CD4-positive, alpha-beta T cell treated with Interleukin-15 for 1 hour (primary cell): ENCODE measurements at places on chromosomes 5 and 9.

- no peak for DNase-seq
Observed at GRCh38 chr5:116887104-116887503, 312.5 kb upstream of the SEMA6A start.

DNA sequence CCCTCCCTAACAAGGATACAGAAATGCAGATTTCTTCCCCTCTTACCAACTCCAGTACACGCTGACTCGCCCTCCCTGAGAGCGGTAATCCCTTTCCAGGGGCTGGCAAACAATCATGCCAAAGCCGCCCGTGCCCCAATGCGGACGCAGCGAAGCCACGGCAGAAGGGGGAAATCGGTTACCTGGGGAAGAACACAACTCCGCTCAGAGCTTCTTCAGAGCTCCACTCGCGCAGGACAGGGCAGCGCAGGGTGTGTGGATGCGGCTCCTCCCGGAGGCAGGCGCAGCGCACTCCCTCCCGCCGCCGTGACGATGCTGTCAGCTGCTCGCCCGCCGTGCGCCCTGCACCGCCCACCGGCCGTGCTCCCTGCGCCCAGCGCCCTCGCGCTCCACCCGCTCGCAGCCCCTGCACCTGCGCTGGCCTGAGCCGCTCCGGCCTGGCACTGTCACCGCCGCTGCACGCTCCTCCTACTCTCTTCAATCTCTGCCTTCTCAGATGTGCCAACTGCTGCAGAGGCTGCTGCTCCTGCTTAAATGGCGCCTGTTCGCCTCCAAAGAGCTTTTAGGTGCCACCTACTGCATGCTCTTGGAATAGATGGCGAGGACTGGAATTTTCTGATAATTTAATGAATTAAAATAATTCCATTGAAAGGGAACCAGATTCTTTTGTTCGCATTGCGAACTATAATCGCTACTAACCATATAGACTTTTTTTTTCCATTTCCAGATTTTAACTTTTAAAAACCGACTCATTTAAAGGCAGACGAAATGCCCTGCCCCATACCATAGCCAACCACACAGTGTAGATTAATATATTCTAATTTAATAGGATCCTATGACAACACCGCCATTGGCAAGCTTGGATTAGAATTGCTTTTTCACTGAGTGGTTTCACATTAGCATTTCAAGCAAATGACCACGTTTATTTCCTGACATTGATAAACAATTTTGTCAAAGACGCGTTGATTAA is at the start of gene DIRAS2:
Gene DIRAS2 (minus strand): TSS at position 255 of the 970 bp plus-strand sequence. CDS start 28,997 bp downstream, outside the sequence.
- DNase-seq, result no peak

DNA sequence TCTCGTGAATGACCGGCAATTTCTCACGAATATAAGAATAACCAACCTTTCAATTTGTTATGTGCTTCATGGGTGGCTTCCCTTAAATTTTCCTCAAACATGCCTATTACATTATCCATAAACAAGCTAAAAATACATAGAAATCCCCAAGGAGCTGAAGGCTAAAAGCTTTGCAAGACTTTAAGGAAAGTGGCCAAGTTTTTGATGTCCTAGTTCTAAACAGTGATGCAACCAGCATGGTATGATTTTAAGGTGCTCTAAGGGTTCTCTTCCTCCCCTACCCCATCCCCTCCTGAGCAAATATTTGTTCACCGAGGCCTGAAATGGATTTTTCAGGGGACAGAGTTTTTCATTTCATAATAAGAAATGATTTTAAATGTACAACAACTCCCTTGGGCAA is 79.8 kb downstream of the RGS7BP start:
- no peak for DNase-seq

DNA sequence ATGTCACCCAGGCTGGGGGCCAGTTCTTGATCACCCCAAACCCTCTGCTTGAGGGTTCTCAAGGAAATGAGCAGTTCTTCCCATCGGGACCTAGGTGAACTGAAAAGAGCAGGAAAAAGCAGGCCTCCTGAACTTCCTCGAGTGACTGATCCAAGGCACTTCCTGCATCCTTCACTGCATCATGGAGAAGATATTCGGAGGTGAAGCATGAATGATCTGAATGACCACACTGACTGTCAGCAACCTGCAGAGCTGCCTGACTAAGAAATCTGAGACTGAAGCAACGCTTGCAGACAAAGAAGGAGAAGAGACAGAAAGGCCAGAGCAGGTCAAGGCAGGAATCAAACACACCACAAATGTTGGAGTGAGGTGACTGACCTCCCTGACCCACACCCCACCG is 420.2 kb downstream of the AGTPBP1 start:
- no peak for DNase-seq

DNA sequence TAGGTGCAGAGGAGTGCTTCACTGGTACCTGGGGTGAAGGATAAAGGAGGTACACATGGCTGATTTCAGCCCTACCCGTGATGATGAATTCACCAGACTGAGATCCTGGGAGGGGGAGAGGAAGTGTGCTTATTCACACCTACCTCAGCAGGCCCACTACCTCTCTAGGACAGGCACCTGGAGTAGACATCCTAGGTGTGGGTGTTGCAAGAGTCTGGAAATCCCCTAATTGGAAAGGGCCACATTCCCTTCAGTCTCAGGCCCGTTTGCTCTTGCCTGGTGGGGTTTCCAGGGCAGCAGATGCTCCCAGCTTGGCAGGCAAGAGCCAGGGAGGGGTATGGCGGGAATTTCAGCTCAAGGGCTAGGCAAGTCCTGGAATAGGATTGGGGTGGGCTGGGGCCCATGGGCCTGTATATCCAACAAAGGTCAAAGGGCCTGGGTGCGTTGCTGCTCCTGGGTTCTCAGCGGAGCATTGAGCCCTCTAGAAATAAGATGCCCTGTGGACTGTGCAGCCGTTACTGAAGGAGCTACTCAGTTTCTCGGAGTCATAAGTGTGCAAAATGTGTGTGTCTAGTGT is 5.8 kb upstream of the CCL21 start:
- DNase-seq, result no peak

DNA sequence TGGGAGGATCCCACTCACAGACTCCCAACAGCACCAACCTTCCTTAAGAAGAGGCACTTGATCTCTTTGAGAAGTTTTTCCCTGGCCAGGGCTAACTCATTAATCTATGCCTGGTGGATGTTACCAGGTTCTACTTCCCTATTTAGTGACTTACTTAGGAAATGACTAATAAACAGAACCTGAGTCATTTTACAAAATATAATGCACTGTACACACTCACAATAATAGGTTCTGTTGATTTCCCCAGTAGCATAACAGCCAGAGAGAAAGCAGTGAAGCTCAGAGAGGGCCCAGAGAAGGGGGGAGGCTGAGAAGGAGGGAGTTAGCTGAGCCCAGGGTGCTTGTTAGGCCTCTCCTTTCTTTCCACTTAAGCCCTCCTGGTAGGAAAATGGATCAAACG is 27.1 kb downstream of the FRMD3 start:
- no peak for DNase-seq

DNA sequence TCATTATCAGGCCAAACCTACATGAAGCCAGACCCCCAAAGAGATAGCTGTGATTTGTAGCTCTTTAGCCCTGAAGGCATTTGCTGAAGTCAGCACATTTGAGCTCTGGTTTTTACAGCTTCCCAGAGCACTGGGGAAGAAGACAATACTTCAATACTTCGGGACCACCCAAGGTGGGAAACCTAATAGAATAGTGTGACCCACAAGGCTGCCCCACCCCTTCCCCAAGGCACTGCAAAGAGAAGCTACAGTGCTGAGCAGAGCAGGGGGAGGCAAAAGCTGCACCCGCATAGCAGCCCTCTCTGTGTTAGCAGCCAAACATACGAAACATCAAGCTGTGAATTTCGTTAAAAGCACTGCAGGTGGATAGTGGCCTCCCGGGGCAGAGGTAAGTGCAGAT is 87.3 kb downstream of the HSD17B3 start:
- DNase-seq, result no peak

- DNase-seq, result no peak
Observed at GRCh38 chr9:36521148-36521547, 51.5 kb upstream of the MELK start.

- no peak for DNase-seq
Observed at GRCh38 chr5:61820836-61821235, 485.2 kb upstream of the KIF2A start.

DNA sequence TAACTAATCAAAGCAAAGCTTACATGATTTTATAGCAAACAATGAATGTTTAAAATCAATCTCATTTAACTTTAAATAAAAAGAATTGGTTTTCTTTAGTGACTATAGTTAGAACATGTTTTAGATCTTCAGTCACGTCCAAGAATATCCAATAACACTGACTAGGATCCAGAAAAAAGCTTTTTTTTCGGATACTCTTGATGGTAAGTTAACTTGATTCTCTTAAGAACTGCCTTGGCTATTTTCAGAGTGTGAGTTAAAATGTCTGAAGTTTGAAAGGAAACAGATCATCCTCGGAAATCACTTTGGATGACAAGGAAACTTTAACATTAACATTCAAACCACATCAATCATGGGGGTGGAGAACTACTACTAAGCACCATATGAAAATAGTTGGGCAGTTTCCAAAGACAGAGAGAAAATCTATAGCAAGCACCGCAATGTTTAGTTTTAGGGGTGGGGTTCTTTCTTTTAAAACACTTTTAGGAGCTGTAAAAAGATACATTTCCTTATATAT is 83.7 kb upstream of the SLC27A6 start:
- DNase-seq, result no peak

DNA sequence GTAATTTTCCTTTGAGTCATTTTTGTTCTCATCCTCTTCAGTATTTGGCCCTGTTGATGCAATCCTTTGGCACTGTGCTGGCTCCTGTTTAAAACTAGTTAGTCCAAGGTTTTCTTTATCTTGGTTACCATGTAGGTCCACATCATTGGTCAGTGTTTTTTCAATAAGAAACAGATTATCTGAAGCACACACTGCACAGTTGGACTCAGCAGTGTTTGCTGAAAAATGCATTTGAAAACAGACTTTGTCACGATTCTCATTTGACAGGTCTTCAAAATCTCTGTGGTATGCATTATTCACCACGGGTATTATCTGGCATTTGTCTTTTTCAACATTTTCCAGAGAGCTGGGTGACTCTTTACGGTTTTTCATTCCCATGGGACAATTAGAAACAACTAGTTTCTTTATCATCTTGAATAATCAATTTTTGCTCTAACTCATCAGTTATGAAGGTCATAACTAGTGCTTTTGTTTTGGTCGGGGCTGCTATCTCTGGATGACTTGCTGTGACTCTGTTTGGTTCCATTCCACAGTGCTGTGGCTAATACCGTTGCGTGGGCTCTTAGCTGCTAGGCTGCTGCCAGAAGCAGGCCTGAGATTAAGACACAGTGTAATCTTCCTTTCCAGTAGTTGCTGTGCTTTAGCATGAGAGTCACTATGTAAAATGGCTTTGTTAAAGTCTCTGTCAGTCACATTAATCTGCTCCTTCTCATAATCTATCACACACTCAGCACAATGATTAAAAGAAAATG is 36.2 kb downstream of the NUDT12 start:
- DNase-seq, result no peak

- no peak for DNase-seq
Observed at GRCh38 chr9:131288217-131288616, 1.3 kb upstream of the PLPP7 start.

DNA sequence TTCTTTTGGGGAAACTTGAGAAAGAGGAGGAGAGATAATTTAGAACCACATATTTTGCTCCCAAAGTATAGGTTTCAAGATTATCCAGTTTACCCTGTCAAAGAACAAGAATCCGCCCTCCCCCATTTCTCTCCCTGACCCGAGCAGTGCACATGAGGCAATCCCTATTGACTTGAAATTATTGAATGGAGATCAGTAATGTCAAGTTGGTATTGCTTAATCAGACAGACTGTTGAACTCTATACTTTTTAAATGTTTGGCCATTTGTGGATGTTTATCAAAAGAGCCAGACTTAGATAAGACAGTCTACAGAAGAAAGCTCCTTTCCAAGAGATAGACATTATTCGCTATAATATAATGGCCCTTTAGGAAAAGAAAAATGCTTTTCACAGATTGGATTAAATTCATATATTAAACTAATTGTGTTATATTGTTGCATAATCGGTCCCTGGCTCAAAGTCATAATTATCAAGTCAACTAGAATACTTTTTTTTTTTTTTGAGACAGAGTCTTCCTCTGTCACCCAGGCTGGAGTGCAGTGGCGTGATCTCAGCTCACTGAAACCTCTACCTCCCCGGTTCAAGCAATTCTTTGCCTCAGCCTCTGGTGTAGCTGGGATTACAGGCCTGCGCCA is 5.3 kb downstream of the SLC25A25 start:
- DNase-seq, result no peak

DNA sequence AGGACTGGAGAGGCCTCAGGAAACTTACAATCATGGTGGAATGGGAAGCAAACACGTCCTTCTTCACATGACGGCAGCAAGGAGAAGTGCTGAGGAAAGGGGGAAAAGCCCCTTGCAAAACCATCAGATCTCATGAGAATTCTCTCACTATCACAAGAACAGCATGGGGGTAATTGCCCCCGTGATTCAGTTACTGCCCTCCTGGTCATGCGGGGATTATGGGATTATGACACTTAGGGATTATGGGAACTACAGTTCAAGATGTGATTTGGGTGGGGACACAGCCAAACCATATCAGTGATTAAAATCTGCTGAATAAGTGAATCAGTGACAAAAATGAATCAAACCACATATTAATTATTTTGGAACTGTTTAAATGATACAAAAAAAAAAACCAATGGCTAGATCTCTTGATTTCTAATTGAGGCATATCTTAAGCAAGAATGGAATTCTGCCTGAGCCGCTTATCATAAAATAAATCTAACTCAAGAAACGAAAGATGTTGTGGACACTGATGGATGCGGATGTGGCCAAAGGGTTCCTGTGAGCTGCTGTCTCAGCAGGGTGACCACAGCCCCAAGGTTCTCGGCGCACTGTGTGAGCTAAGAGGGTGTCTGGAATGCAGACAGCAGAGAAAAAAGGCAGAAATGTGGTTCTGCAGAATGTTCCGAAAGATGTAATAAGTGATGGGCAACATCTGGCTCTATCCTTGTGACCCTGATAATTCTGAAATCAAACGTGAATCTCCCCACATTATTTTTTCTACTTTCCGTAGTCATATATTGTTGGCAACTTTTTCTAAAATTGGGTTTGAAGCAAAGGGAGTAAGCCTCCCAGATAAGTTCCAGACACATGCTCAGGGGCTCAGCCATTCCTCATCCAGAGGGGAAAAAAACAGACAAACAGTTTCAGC is 107.2 kb upstream of the ICE1 start:
- no peak for DNase-seq

GRCh38 chr9:113427629-113428028 is 17.1 kb downstream of the C9orf43 start:
- DNase-seq, result no peak

GRCh38 chr9:120156376-120156775 is 423.6 kb downstream of the CDK5RAP2 start:
- no peak for DNase-seq

DNA sequence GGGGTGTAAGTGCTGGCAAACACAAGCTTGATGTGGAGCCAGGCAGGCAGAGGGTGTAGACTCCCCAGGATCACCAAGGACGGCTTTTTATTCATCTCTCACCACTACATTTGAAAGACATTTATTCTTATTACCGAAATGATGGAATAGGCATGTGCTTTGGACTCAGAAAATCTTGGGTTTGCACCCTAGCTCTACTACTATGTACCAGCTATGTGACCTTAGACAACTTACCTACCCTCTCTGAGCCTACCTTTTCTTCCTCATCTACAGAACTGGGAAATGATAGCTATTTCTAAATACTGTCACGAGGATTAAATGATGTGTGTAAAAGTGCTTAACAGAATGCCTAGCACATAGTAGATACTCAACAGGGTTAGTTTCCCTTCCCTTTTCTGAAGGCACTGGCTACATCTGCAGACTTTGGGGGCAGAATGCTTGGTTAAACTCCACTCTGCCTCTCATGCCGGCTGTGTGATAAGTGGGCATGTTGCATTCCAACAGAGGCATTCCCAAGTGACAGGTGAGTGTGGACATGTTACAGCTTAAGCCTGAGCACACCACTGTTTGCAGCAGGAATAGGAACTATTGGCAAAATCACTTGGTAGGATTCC is 94.8 kb downstream of the SLC1A3 start:
- no peak for DNase-seq
